ENCODE measurements at places on chromosomes 6 and 20. TPM values are rescaled to one million over a fixed set of nuclear protein-coding genes. Genes with fewer than 3 reads are reported as not detected.

DNA sequence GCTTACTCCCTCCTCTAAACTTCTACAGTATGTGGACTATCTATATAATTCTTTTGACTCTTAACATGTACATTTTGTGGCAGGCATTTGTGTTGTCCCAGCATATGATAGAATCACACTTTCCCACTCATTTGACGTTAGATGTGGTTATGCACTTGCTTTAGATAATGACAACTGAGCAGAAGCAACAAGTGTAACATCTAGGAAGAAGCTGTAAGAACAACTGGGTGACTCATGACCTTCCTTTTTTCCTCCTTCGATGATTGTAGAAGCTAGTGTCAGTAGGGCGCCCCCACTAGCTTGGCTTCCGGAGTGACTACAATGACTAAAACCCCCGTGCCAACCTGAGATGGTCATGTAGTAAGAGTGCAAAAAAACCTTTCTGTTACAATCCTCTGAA lies 74.6 kb upstream of the CEP85L start:
- DNase-seq: no peak

Gene COL19A1
- total RNA-seq: 0.10 TPM

- no peak for DNase-seq
Measured at GRCh38 chr6:4323322-4323721, 187.9 kb upstream of the ECI2 start.

GRCh38 chr6:111076024-111076695 lies 11.1 kb upstream of the SLC16A10 start:
- DNase-seq: no peak

GRCh38 chr6:127533011-127533410 lies 13.9 kb upstream of the MTCL3 start:
- no peak for DNase-seq

- DNase-seq: no peak
Measured at GRCh38 chr20:42193119-42193518, 574.9 kb upstream of the CHD6 start.

DNA sequence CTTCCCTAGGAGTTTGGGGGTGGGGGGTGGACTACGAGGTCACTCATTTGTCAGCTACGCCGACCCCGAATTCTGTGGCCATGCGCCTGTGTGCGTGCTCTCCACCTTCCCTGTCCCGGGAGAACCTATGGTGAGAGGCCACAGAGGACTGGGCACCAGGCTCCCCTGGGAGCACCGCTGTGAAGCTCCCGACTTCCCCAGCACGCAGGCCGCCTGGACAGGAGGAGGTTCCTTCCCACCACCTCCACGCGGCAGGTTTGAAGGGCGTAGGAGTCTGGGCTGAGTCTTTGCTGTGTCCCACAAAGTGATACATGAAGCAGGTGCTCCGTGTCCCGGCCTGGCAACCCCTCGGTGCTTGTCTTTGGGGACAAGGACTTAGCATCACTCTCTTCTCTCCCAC lies 107.2 kb downstream of the CDH4 start:
- DNase-seq: no peak

GRCh38 chr20:58639182-58640146 lies 11.6 kb upstream of the STX16 start:
- no peak for DNase-seq

DNA sequence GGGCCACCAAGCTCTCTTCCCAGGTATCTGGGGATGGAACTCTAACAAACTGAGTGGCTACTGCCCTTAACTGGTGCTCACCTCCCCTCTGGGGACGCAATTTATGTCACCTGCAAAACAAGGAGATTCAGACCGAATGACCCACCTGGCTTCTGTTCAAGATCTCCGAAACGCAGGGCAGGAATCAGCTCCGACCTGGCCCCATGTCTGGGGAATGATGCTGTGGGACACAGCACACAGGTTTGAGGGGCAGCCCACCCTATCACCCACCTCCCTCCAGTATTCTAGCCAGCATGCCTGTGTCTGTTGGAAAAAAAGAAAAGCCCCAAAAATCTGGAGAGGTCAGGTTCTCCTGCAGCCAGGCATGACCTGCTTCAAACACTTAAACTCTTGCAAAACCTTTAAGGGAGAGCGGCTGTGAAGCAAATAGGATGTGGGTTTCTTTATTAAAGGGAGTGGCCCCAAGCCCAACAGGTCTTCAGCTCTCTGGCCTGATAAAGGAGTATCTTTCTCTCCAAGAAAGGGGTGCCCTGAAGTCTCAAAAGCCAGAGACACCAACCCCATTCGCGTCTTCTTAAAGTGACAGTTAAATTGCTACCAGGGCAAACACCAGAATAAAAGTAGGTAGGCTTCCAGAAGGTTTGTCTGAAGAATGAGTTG lies 6.4 kb downstream of the PREX1 start:
- DNase-seq: no peak

Gene KHDC3L
- not detected for total RNA-seq

GRCh38 chr20:19583532-19584175 lies 174.4 kb upstream of the RIN2 start:
- DNase-seq: no peak

Gene FNDC11
- total RNA-seq: 0.20 TPM

Gene TSPO2
- not detected for total RNA-seq

Gene SFTA2
- total RNA-seq: not detected

Gene SLC17A3
- total RNA-seq: not detected

GRCh38 chr6:113347436-113347835 lies 509.7 kb upstream of the MARCKS start:
- DNase-seq: peak; percentile 83

Gene SRSF12
- total RNA-seq: 7.0 TPM

DNA sequence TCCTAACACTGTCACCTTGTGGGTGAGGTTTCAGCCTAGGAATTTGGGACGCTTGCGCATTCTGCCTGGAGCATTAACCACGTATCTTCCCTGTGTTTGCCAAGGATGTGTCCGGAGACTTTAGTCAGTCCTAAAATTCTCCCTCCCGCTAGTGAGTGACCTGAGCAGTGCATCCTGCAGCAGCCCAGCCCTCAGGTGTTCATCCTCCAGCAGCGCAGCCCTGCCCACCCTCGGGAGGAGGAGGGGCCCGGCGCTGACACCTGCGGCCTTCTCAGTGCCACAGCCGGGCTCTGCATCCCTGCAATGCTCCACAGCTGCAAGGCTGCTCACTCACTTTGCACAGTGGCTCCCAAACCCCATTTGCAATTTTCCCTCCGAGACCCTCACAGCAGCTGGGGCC lies 79.5 kb downstream of the ERMARD start:
- DNase-seq: no peak

Data from astrocyte (in vitro differentiated cells and primary cell).